Gastrocnemius medialis (tissue), 4 donors: ENCODE measurements at places on chromosomes 16 and 17. TPM values are rescaled to one million over a fixed set of nuclear protein-coding genes. Genes with fewer than 3 reads are reported as not detected.

GRCh38 chr17:3915995-3916696, at the start of gene P2RX1:
Gene P2RX1 (minus strand): TSS chr17:3916465. CDS start chr17:3916225, 240 bp downstream.
- DNase-seq = no peak

KRT33B gene
- not detected for total RNA-seq

CLDN6 gene
- not detected for total RNA-seq

- no peak for DNase-seq
Observed at GRCh38 chr17:44548376-44549230, 8.7 kb upstream of the FZD2 start.

DNA sequence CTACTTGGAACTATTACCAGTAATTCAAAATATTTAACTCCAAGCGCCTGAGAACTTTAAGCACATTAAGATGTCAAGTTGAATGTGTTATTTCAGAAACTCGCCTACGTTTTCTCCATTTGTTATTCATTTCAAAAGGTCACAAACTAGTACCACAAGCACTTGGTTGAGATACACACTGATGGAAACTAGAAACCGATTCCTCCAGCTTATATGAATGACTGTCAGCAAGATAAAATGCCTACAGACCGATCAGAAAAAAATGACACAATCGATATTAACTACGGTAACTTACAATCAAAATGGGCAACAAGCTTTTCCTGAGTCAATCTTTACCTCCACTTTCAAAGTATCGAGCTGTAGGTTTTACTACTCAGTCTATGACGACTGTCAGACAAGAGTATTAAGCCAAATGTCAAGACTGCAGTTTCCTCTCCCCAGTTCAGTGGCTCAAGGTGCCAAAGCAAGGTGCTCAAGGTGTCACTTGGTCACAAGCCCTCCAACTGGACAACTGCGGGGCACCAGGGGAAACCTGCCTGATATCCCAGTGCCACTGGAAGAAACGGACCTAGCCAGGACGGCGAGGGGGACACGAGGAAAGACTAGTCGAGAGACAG, 678 bp downstream of the SRP68 start:
- DNase-seq = no peak

GRCh38 chr16:73126525-73126853, 78.6 kb upstream of the ZFHX3 start:
- peak; percentile 41 for DNase-seq

ELMO3 gene
- total RNA-seq = 0.17 TPM

DNA sequence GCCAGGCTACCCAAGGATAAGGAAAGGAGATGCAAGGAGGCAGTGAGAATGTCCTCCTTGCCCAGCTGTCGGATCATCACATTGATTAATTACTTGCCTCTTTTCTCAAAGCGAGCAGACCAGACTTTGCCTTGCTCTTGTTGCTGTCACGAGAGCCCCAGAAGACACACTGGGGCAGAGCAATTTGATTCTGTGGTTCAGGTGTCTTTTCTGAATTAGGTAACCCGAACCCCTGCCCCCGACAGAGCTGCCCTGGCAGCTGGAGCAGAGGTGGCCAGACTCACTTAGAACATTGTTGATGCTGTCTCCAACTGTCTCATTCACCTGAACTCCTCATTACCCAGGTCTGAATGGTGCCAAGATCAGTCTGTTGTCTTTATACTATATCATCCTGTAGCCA, 34.3 kb downstream of the VAT1L start:
- DNase-seq = no peak

DNA sequence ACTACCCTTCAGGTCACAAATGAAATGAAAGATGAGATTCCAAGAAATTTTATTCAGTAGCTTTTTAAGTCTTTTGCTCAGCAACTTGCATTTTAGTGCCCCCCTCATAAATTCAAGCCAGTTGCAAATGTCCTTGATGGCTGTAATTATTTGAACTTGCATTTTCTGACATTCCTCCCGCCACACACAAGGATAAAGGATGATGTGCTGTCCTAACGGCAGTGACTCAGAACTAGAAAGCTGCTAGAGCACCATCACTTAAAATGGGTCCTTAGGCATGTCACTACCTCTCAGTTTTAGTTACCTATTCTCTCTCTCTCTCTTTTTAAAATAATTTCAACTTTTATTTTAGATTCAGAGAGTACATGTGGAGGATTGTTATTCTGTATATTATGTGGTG, 306.7 kb downstream of the CNTNAP4 start:
- DNase-seq = no peak

DNA sequence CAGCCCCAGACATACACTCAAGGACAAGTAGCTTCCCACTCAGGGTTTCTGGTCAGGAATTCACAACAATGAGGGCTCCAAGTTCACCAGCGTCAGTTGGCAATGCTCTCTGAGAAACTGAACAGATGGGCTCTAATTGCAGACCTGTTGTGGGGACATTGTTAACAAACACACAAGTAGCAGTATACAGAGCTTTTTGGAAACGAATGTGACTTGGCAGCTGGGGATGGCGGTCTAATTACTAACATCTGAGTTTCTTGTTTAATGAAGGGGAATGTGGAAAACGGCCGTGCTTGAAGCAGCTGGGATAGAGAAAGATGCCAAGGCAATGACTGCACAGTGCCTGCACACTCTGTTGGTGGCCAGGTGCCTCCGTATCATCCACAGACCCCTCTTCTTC, 316.1 kb upstream of the IRX3 start:
- no peak for DNase-seq

ABR gene
- 14.0 TPM for total RNA-seq

DNA sequence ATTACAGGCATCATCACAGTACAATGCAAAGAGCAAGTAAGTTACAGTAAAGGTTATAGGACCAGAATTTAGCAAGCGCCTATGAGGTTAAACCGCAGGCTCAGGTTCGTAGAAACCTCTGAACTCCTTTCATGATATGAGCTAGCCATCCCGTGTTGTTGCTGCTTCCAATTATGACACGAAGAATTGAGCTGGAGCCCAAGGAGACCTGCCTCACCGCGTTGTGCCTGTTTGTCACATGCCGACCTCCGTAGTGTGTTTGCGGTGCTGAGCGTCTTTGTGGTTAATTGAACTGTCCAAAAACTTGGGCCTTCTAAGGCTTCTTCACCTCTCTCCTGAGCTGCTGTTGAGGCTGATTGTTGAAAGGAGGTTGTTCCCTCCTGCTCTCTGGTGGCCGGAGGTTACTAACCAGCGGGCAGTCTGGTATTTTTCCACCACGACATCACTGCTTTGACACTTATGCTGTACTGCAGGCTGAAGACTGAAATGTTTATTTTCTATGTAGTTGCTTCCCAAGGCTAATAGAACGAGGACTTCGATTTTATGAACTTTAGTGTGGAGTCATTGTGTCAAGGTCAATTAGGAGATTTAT, 67.5 kb downstream of the SEC14L1 start:
- DNase-seq = peak; percentile 77

PDILT gene
- total RNA-seq = not detected

- DNase-seq = no peak
Observed at GRCh38 chr16:16045296-16045695, 95.9 kb downstream of the ABCC1 start.

- DNase-seq = no peak
Observed at GRCh38 chr16:81524382-81524781, 79.8 kb downstream of the CMIP start.

ETV4 gene
- 0.29 TPM for total RNA-seq

- no peak for DNase-seq
Observed at GRCh38 chr16:12449795-12450194, 353.9 kb downstream of the CPPED1 start.

DNA sequence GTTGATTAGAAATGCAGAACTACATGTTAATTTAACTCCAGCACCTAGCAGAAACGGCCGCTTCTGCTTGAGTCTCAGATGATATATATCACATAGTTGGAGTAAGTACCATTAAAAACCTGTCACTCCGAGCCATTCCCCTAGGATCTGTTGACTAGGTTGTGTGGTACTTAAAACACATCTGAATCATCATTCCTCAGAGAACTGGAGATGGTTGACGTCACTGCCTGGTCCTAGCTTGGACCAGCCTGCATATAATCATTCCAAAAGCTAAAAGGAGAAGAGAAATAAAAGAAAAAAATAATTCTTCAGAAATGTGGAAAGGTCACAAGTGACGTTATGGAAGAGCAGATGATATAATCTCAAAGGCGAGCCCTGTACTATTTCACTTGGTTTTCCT, 31.3 kb upstream of the RASL10B start:
- no peak for DNase-seq

DNA sequence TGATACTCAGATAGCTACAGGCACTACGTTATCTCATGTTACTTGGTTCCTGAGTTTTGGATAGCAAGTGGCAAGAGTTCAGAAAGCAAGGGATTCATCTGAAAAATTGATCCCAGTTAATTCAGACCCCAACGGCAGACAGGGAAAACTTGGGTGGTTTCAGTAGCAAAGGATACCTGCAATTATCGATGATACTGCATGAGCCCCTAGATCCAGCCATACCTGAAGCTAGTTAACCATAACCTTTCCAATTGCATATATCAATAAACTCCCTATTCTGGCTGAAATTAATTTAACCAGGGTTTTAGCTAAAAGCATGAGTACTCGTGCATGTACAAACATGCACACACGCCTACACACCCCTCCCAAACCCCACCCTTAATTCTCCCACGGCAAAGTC, 4.3 kb downstream of the KNOP1 start:
- DNase-seq = no peak

DNA sequence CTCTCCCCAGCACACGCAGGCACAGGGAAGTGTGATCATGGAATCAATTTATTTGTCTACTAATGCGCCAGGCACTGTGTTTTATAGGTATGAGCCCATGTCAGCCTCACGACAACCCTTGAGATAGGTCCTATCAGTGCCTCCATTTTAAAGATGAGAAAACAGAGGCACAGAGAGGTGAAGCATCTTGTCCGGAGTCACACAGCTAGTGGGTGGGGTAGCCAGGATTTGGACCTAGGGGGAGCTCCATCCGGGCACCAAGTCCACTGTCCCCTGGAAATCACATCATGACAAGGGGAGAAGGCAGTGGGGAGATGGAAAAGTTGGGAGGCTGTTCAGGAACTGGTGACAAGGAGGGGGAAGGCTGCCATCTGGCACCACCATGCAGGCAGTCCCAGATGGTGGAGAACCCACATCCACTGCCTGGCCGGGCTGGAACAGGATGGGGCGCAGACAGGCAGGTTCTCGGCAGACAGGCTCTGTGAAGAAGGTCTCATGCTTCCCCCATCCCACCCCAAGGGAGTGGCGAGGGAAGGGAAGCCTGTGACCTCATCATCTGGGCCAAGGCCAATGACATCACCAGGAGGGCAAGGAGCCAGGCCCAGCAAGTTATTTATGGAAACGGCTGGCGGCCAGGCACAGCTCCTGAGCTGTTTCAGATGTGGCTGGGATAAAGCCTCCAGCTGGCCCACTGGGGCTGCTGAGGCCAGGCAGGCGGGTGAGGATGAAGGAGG, 126.0 kb upstream of the SDK2 start:
- peak; percentile 27 for DNase-seq

PAGR1 gene
- total RNA-seq = 26.0 TPM

- no peak for DNase-seq
Observed at GRCh38 chr17:2051061-2051932, 3.6 kb upstream of the HIC1 start.

DNA sequence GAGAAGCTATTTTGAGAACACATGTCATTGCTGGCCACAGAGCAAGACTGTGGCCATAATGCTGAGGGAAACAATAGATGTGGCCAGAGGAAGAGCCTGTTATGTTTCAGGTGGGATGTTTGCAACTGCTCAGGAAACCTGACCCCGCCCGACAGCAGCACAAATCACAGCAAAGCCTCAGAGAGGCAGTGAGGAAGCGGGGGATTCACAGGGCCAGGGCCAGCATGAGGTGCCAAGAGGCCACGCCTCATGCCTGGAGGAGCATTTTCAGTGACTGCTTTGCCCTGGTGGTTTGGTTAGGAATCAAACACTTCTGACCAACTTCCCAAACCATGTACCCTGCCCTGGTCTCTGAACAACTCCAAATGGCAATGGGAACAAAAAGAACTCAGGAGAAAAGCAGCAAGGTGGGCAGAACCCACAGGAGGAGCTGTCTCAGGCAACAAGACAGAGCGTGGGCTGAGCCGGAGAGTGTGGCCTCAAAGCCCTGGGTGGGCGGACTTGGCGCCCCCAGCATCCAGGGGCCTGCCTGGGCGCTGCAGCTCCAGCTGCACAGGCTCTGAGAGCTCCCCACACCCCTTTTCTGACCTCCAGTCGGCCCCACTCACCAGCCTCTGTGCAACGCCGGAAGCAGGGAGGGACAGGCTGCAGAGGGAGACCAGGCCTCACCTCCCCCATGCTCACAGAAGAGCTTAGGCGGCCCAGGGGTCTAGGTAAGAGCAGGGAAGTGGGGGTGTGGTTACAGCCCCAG, 20.6 kb downstream of the HIC1 start:
- DNase-seq = no peak

DNA sequence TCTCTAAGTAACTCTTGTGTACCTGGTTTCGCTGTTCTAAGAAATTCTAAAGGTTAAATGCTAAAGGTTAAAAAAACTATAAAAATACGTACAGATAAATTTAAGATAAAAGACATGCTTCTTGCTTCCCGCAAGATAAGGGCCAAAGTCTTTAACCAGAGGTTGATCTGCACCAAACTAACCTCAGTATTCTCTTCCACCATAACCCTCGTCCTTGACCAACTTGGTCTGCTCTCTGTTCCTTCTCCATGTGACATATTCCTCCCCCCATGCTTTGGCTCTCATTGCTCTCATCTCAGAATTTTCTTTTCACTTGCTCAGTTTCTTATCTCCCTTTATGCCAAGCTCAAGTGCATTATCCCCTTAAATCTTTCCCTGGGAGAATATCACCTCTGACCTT, 330.5 kb upstream of the ZFHX3 start:
- DNase-seq = no peak

DNA sequence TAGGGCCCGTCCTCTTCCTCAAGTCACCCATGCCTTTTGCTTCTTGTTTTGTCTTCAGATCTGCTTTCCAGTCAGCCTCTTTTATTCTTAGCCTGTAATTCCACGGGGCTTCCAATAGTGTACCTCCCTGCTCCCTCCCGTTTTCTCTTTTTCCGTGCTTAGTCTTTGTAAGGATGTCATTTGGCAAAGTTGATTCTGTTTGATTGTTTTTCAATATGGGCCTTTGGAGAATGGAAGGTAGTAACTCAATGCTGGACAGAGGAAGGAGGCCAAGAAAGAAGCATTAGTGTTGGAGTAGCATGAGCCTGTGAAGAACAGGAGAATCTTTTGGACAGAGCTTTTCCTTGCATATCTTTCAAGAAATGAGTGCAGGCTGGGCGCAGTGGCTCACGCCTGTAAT, 6.5 kb downstream of the WWP2 start:
- DNase-seq = no peak

CEP131 gene
- 6.7 TPM for total RNA-seq

PRR35 gene
- total RNA-seq = not detected

ZNF689 gene
- total RNA-seq = 6.1 TPM

- DNase-seq = no peak
Observed at GRCh38 chr16:85902366-85903155, 3.6 kb downstream of the IRF8 start.
